ENCODE measurements at places on chromosomes 3 and 15.

DNA sequence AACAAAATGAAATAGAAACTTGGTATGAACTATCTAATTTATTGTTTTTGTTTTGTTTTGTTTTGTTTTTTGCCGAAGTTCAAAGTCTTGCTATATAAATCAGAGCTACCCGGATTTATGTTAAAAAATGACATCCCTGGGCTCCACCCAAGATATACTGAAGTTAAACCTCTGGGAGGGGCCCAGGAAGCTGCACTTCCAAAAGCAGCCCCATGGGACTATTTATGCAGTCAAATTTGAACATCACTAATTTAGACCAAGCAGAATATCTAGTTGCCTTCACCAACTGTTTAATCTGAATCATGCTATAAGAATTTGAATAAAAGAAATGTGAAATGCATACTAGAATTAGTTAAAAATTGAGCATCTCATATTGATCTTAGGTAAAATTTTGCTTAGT lies 32.2 kb downstream of the PEX5L start:
- no peak for DNase-seq

DNA sequence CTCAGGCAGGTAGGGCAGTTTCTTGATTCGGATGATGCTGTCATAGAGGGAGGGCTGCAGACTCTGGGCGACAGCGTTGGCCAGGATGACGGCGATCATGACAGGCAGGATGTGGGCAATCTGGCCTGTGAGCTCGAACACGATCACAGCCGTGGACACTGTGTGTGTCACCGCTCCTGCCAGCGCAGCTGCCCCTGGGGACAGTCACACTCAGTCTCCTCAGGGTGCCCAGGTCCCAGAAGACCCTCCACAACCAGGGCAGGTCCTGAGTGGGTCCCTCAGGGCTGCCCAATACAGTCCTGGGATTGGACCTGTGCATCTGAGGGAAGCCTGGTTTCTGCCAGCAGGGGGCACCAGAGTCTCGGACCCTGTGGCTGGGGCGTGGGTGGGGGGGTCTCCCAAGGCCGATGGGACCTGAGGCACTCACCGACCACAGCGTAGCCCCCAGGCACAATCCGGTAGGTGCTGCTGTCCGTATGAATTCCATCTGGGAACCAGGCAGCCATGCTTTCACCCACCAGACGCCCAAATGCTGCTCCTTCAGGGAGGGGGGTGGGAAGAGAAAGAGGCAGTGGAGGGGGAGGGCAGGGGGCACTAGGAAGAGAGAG lies 7.2 kb downstream of the CLCN2 start:
- DNase-seq = no peak

- no peak for DNase-seq
Observed at GRCh38 chr3:170992854-170993253, 33.7 kb downstream of the SLC2A2 start.

DNA sequence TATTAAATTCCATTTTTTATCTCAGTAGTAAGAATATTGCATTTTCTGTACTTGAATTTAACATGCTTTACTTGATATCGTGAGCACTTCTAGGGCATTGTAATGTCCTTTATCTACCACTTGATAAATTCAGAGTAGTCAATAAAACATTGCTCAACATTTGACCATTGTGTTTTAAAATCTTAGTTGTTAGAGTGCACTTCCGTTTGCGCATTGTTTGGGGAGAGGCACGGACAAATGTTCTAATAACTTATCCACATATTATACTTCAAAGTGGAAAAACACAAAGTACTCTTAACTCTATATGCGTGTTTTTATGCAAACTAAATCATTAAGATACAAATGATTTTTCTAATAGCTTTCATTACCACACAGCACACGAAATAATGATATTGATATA lies 419 bp downstream of the FAM227B start:
- DNase-seq = peak; percentile 87

DNA sequence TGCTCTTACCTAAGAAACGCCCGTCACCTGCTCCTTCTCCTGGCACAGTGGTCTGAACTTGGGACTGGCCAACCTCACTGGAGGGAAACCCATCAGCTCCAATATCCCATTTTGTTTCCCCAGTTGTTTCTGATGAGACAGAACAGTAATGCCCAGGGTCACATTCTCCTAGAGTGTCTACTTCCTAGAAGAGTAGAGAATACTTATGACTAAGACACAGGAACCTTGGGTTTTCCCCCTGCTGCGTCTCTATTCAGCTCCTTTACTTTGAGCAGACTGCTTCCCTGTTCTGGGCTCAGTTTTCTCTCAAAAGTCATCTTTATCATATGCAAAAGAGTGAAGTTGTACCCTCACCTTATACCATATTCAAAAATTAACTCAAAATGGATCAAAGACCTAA lies 79.4 kb downstream of the POLR2M start:
- DNase-seq = no peak

DNA sequence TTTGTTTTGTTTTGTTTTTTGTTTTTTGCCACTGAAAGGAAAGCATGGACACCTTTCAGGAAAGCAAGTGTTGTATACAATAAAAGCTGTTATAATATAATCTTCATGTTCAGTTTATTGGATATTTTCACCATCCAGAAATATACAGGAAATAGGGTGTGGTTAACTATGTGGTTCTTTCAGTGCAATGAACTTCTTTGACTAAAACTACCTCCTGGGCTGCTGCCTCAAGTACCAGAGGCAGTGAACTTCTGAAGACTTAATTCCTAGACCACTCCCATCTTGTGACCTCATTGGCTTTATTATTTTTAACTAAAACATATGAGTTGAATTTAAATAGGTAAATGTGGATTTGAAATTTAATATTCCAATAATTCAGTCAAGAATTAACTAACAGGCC lies 27.1 kb upstream of the TBL1XR1 start:
- no peak for DNase-seq

GRCh38 chr3:98343647-98344507 lies 9.8 kb upstream of the OR5K4 start:
- DNase-seq = peak; percentile 30

DNA sequence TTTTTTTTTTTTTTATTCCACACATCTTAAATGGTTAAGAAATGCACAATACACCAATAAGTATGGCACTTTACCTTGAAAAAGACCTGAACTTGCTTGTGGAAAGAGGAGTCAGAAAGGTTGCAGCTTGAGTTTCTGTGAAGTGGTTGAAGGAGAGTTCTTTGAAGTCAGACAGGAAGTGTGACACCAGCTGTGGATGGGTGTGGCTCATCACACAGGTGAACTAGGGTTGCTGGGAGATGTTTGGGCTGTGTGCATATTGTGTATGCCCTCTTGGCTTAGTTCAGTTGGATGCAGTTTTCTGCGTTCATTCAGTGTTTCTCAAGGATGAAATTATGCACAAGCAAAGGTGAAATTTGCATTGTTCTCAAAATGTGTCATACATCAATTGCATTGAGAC lies 6.3 kb downstream of the AEN start:
- no peak for DNase-seq

DNA sequence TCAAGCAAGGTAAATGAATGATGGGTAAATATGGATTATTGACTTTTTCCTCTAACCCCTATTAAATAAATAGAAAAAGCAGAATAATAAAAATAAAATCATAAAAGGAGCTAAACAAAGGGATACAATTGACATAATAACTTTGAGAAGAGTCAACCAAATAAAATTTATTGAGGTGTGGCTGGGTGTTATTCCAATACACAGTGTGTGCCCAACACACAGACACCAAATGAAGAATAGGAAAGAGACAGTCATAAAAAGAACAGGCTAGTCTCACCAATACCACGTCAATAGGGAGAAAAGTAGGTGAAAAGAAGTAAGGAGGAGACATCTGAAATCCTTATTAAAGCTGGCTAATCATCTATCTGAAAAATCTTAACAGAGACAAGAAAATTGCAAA lies 127.1 kb downstream of the ZBBX start:
- no peak for DNase-seq

DNA sequence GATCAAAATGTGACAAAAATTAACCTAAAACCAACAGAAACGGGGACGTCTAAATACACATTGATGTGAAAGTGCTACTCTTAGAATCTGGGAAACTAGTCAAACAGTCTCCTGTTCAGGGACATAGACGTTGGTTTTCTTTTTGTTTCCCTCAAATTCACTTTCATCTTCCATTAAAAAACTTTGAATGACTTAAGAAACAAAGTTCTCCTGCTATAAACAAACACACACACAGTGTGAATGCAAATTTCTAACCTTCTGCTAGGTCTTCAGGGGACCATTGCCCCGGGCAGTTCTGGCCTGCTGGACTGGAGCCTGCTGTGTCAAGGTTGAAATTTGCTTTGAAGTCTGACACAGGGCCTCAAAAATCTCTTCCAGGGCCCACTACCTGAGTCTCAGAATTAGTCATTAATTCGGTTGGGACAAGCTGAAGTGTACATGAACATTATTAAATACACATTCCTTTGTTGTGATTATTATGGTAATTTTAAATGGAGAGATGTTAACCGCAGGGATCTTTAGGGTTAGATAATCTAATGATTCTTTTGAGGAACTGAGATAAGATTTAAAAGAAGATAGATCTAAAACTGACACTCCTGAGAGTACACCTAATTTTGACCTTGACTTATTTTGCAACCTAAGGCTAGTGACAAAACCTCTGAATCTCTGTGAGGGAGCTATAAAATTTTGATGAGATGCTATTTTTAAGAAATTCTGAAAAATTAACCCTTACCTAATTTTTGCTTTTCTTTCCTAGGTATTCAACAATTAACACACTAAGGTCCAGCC lies 1260.4 kb downstream of the ROBO1 start:
- no peak for DNase-seq

DNA sequence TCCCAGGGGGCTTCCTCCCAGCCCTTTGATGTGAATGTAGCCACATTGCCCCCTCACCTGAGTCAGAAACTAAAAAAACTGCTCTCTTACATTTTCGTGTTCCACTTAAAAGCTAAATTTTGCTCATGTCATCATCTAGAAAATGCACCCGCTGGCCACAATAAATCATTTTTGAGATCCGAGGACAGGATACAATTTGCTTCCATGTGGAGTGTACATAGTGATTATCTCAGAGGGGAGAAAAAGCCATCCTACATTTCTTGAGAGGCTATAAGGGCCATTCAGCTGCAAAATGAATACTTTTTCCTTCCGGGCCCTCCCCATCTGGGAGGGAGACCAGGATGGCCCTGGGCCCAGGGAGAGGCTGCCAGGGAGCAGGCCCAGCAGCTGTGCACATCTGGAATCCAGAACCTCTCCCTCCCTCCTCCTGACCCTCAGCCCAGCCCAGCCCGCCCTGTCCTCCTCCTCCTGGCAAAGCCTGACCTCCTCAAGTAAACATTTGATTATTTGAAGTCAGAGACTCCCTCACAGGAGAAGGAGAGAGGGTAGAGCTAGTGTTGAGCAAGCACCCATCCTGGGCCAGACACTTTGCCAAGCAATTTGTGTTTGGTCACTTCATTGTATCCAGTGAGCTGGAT lies 59.1 kb downstream of the CORO2B start:
- DNase-seq = peak; percentile 93

DNA sequence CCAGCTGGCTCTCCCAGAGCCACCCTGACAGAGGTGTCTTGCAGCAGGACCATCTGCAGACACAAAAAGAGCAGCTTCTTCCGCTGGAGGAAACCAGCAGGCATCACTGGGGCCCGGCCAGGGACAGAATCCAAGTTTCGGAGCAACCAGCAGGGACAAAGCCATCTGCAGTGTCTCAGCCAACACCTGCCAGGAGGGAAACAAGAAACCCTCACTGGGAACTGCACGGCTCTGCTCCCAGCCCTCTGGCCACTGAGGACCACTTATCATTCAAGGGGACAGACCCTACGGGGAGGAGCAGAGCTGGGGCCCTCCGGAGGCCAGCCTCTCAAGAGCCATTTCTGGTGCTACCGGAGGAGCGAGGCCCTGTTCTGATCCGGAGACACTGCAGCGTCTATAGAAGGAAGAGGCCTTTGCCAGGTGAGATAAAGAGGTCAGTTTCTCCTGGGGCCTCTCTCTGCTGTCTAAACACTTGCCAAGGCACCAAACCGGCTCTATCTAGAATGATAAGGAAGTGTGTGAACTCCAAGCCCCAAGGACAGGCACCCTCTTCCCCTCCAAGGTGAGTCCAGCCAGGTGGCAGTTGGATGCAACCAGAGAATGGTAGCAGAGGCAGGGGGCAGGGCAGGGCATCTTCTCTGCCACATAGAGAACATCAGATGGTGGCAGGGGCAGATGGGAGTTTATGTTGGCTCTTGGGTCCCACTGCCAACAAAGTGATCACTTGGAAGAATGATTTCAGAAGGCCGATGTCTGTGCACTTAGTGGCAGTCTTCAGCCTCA lies 89.0 kb downstream of the CHSY1 start:
- DNase-seq = no peak

DNA sequence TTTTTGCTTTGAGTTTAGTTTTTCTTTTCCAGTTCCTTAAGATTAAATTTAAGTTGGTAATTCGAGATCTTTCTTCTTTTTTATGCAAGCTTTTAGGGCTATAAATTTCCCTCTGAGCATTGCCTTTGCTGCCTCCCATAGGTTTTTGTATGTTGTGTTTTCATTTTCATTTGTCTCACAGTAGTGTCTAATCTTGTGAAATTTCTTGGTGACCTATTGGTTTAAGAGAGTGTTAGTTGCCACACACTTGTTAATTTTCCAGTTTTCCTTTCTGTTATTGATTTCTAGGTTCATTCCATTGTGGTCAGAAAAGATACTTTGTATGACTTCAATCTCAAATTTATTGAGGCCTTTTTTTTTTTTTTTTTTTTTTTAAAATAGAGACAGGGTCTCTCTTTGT lies 18.3 kb upstream of the IL20RB start:
- no peak for DNase-seq

- DNase-seq = no peak
Observed at GRCh38 chr3:31392568-31392967, 140.2 kb upstream of the STT3B start.

DNA sequence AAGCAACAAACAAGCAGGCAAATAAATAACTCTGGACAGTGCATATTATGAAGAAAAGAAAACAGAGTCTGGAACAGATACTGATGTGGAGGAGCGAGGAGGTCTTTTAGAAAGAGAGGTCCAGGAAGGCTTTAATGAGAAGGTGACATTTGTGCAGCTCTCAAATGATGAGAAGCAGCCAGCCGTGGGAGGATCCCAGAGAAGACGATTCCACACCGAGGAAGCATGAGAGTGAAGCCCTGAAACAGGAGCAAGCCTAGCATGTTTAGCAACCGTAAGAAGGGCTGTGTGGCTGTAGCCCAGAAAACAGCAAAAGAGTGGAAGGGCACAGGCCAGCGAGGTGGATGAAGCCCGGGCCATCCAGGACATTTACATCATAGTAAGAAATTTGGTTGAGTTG lies 93.1 kb downstream of the RAD18 start:
- no peak for DNase-seq

DNA sequence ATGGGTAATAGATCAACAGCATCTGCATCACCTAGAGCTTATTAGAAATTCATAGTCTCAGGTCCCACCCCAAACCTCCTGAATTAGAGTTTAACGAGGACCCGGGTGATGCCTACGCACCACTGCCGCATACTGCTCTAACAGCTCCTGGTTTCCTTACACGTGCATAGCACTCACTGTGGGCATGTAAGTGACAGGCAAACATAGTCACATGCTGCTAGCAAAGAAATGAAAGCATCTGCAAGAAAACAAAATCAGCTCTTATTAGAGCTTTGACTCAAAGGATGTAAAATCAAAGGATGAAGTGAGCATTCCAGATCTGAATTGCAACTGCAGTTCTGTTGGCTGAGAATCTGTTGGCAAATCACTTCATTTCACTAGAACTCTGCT lies 19.1 kb upstream of the RIOX2 start:
- DNase-seq = no peak

GRCh38 chr3:65619888-65620287 lies 418.8 kb downstream of the MAGI1 start:
- no peak for DNase-seq

Data from fibroblast of the aortic adventitia (primary cell).